ENCODE measurements at places on chromosomes 16 and 17.

GRCh38 chr17:17424552-17424951 is 52.2 kb upstream of the MED9 start:
- no peak for DNase-seq

DNA sequence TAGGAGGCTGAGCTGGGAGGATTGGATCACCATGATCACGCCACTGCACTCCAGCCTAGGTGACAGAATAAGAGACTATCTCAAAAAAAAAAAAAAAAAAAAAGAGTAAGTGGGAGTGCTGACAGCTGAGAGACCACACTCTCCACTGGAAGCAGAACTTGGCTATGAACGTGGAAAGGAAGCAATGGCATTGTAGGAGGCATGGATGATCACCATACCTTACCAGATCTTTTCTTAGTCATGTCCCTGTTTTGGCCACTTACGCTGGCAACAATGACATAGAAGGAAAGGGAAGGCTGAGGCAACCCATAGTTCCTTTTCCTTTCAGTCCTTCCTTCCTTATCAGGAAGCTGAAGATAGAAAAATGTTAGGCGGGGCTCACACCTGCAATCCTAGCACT is 3.7 kb upstream of the ATP1B2 start:
- no peak for DNase-seq

DNA sequence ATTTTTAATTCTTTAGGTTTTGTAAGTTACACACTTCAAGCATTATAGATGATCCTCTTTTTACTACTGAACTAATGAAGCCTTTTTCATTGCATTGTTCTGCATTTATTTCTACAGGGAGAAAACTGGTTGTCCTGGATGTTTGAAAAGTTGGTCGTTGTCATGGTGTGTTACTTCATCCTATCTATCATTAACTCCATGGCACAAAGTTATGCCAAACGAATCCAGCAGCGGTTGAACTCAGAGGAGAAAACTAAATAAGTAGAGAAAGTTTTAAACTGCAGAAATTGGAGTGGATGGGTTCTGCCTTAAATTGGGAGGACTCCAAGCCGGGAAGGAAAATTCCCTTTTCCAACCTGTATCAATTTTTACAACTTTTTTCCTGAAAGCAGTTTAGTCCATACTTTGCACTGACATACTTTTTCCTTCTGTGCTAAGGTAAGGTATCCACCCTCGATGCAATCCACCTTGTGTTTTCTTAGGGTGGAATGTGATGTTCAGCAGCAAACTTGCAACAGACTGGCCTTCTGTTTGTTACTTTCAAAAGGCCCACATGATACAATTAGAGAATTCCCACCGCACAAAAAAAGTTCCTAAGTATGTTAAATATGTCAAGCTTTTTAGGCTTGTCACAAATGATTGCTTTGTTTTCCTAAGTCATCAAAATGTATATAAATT is 53.0 kb downstream of the TUBD1 start:
- DNase-seq, result no peak

GRCh38 chr16:4744555-4745273 is 10.4 kb downstream of the DNAAF8 start:
- DNase-seq, result no peak

DNA sequence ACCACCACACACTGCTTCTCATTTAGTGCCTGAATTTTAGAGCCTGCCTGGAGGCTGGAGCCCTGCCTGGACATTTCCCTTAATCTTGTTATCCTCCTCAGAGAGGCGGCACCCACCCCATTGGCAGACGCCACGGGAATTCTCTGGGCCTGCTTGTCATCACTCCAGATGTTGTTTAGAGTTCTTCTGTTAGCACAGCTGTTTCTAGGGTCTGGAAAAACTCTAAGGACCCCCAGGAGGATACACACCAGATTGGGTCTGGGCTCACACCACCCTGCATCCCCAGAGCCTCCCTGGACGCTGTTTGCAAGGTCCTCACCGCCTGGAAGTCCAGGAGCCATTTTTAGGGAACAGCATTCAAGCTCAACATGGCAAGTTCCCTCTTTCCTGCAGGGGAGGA is 565 bp upstream of the XAF1 start:
- DNase-seq, result no peak

- DNase-seq, result no peak
Observed at GRCh38 chr16:11201498-11202259, 54.3 kb downstream of the SOCS1 start.

DNA sequence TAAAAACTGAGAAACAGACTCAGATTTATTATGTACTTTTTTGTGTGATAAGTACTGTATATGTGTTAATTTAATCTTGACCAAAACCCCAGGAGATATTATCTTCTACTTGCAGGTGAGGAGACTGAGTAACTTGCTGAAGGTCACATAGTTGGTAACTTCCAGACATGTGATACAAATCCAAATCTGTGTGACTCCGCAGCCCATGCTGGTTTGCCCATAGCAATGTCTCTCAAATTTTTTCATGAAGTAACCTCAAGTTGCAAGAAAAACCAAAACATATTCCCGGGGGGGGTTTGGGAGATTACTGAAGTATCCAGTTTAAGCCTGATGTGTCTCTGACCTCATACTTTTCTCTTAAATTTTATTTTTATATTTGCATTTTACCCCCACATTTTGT is 3.3 kb downstream of the TEX14 start:
- no peak for DNase-seq

DNA sequence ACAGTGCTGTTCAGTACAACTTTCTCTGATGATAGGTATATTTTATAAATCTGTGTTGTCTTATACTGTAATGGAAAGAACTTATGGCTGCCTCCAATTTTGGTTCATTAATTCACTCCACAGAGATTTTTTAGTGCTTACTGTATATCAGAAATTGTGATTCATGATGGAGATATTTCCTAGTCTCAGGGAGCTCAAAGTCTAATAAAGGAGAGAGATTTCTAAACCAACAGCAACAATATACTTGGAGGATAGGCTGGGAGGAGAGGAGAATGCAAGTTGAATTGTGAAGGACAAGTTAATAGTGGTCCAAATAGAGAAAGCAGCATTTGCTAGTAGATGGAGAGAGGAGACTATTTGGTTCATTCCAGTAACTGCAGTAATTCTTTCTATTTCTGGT is 63.5 kb downstream of the TANC2 start:
- DNase-seq, result no peak

- no peak for DNase-seq
Observed at GRCh38 chr17:9729034-9729650, 62.2 kb downstream of the DHRS7C start.

GRCh38 chr16:83814659-83814985 is 6.8 kb downstream of the HSBP1 start:
- DNase-seq, result no peak

- DNase-seq, result no peak
Observed at GRCh38 chr17:61338874-61339478, 60.7 kb upstream of the TBX2 start.

DNA sequence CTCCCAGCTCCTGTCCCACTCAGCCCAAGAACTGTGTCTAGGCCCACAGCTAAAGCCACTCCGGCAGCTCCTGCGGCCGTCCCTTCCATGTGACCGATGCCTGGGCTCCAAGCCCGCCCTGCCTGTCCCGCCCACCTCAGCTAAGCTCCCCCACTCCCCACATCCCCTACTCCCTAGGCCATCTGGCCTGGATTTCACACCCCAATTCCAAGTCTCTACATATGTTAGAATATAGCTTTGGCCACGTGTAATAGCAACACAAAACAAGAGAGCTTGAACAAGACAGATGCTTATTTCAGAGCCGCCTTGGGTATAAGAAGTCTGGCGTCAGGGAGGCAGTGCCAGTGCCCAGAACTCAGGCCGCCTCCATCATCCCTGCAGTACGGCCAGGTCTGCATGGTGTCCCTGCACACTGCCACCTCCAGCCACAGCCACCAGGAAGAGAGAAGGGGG is 30.0 kb upstream of the USP22 start:
- no peak for DNase-seq

GRCh38 chr17:40178660-40179059 is 1.4 kb downstream of the RAPGEFL1 start:
- no peak for DNase-seq

- DNase-seq, result no peak
Observed at GRCh38 chr16:56607109-56607618, 1.2 kb upstream of the MT2A start.

GRCh38 chr16:10332241-10332640 is 53.6 kb upstream of the ATF7IP2 start:
- DNase-seq, result no peak

GRCh38 chr17:61129267-61130254 is 270.1 kb upstream of the TBX2 start:
- DNase-seq, result no peak

- no peak for DNase-seq
Observed at GRCh38 chr17:82835122-82835521, 4.7 kb downstream of the ZNF750 start.

GRCh38 chr16:66948837-66949225 is 12.2 kb upstream of the CES3 start:
- no peak for DNase-seq

GRCh38 chr17:34566201-34566600 is 13.2 kb upstream of the TMEM132E start:
- no peak for DNase-seq

DNA sequence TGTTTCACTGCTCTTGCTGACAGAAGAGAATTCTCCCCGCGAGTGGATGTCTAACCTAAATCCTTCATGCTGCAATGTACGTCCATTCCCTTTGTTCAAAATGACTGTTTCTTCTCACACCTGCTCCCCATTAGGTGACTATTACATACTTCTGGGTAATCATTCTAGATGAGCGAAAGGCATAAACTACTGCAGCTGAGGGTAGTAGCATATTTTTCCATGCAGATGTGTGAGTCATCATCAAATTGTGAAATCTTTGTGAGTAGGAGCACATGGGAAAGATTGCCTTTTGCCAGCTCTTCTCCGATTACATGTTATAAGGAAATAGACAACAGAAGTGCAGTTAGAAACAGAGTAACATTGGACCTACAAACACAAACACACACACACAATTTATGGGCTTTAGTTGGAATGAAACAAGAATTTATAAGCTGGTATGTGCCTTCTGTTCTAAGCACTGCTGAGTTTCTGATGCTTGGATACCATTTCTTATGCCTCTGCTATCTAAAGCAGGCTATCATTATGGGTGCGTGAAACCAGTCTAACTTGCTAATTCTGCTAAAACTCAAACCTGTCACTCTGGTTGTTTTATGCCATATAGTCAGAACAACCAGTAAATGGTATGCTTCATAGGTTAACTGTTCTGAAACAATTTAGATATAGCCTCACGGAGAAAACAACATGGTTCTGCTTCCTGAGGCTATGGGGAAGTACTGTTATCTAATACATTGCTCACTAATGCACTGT is 346.9 kb upstream of the PSMD7 start:
- no peak for DNase-seq

GRCh38 chr17:21358682-21359482 is 17.3 kb upstream of the KCNJ12 start:
- no peak for DNase-seq

GRCh38 chr17:65598746-65599145 is 37.3 kb upstream of the AXIN2 start:
- DNase-seq, result no peak

GRCh38 chr17:10069301-10069700 is 129.1 kb downstream of the GAS7 start:
- no peak for DNase-seq

- DNase-seq, result no peak
Observed at GRCh38 chr17:50944902-50945720, 79.0 kb upstream of the TOB1 start.

GRCh38 chr17:32120141-32120540 is 22.2 kb upstream of the RHOT1 start:
- DNase-seq, result no peak

DNA sequence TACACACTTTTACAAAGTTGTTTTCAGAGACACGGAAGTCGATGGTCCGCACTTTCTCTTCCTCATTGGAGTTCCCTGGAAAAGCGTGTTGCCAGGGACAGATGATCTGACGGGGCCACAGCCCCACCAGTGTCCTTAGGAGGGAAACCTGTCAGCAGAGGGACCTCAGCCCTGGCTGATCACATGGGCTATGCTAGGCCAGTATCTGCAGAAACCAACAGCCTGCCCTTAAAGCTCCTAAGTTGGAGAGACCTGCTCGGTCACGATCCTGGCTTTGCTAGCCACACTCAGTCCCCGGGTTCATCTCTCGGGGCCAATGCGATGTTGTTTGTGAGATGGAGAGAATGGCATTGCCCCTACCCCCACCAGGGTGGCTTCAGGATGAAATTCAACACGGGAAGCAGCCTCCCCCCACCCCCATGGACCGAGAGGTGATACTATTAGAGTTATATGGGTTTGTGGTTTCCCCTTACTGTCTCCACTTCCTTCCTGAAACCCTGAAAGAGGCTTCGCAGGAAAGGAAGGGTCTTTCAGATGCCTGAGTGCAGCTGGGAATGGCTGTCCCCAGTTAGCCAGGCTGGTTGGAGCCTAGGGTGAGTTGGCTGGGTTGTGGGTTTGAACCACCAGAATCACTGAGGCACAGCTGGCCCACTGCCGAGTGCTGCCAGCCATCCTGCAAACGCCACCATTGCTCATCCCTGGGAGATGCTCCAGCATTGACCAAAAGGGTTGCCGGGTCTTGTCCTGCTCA is 16.6 kb downstream of the RMI2 start:
- DNase-seq, result no peak

GRCh38 chr16:66575060-66575459 is 4.2 kb upstream of the CMTM2 start:
- no peak for DNase-seq

DNA sequence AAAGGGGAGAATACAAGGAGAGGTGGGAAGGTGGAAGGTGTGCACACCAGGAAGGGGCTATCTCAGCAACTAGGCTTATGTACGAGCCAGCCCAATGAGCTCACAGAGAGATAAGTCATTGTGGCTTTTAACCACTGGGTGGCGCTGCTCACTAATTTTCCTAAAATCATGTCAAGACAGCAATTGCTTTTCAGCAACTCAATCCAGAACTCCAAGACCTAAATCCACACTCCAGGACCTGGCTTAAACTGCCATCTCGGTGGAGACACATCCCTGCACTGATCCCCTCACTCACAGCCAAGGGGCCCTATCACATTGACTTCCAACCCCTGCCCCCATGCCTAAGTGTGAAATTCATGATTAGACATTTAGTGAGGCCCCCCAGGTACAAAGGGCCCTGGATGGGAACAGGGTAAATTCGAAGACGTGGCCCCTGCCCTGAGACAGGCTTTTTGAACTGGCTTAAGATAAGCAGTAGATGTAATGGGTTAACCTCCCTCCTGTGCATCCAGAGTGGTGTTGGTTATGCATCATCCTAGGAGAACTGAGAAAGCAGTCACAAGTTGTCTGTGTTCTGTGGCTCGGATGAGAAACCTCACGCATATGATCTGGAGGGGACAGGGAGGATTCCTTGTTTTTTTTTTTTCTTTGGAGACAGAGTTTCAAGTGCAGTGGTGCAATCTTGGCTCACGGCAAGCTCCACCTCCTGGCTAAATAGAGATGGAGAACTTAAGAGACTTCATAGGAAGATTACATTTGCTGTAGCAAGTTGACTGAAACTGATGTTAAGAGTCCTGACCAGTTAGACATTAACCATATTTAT is 11.5 kb downstream of the CCL16 start:
- peak; percentile 21 for DNase-seq

All from stimulated activated CD4-positive, alpha-beta T cell treated with anti-CD3 and anti-CD28 coated beads, Interleukin-15, amount 100 ng/mL, for 1 hour (primary cell).